ENCODE measurements at places on chromosomes 4 and X. TPM values are rescaled to one million over a fixed set of nuclear protein-coding genes. Genes with fewer than 3 reads are reported as not detected.

SUPT20HL1 gene
- not detected for total RNA-seq

LRAT gene
- 0.50 TPM for total RNA-seq

GPRASP2 gene
- total RNA-seq = 9.1 TPM

DNA sequence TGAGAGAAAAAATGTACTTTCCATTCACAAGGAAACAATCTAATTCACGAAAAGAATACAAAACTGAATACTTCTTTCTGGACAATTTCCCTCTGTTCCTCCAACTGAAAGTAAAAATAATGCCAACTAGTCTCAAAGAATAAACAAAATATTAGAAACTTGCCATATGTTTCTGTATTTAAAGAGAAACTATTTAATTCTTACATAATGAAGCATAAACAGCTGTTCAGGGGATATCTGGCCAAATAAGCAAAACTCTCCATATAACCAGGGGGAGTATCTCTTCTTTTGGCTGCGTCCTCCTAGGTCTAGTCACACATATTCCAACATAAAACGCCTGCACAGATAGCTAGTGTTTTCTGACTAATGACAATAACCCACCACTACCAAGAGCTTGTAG is 805 bp downstream of the GATB start:
- H3K36me3 ChIP-seq = no peaks in the 10 kb centered on the region
- H3K27ac ChIP-seq = peak overlapping the region; percentile 94
- H3K4me1 ChIP-seq = peaks cover 7% of the 10 kb centered on the region
- H3K27me3 ChIP-seq = no peaks in the 10 kb centered on the region

DNA sequence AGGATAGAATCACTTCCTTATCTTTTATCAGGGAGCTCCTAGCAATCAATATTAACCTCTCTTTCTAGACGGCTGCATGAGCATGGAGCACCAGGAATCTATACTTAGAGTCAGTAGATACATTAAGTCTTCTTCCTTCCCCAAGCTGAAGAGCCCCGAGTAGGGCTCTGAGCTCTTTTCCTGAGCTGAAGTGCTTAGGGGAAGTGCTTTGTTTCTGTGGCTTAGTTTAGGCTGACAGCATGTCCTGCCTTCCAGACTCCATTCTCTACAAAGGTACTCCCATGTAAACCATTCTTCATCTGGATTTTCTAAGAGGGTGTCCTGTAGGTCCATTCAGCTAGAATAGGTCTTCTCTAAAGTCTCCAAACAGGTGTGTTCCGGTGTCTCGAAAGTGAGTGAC is 127.5 kb upstream of the AFF2 start:
- DNase-seq = no peak
- no peaks in the 10 kb centered on the region for H3K27me3 ChIP-seq
- no peaks in the 10 kb centered on the region for H3K36me3 ChIP-seq
- no peak overlapping the region for H3K4me3 ChIP-seq
- no peak overlapping the region for H3K27ac ChIP-seq

Data from astrocyte (in vitro differentiated cells and primary cell).